Stimulated activated naive CD8-positive, alpha-beta T cell treated with anti-CD3 and anti-CD28 coated beads, Interleukin-15, amount 100 ng/mL, for 72 hours (primary cell): ENCODE measurements at places on chromosomes 16 and 17.

- DNase-seq, result no peak
These were observed 175.6 kb downstream of the SOX9 start for GRCh38 chr17:72296456-72296855.

DNA sequence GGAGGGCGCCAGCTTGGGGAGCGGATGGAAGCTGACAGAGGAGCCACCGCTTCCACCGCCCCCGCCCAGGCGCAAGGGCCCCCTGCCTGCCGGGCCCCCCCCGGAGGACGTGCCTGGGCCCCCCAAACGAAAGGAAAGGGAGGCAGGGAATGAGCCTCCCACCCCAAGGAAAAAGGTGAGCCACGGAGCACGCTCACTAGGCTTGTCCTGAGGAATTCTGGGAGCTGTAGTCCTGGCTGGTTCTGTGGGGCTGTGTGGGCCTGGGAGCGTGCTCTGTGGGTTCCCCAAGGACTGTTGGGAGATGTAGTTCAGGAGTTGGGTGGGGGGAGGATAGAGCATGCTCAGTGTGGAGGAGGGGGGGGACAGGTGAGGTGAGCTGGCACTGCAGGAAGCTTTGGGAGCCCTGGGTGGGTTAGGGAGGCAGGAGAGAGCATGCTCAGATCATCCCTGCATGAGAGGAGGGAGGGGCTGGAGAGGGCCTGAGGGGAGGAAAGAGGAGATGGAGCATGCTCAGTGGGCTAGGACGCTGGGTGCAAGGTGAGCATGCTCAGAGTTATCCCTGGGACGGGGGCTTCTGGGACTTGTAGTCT lies 4.5 kb downstream of the FBXL19 start:
- peak; percentile 22 for DNase-seq

DNA sequence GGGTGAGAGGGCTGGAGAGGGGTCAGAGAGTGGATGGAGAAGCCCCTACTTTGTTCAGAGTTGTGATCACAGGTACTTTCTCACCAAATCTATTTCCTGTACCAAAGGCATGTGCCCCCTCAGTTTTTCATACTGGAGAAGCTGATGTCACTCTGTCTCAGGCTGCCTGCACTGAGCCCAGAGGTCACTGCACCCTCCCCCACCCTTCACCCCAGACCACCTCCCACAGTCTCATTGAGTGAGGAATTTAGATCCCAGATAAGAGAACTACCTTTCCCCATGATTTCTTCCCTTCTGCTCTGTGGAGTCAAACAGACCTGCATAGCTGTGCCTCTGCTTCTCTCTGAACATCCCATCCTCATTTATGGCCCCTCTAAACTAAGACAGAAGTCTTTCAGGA lies 140.0 kb upstream of the IRX6 start:
- DNase-seq, result no peak

- DNase-seq, result no peak
These were observed 1108.0 kb downstream of the CDH11 start for GRCh38 chr16:64013856-64014255.

DNA sequence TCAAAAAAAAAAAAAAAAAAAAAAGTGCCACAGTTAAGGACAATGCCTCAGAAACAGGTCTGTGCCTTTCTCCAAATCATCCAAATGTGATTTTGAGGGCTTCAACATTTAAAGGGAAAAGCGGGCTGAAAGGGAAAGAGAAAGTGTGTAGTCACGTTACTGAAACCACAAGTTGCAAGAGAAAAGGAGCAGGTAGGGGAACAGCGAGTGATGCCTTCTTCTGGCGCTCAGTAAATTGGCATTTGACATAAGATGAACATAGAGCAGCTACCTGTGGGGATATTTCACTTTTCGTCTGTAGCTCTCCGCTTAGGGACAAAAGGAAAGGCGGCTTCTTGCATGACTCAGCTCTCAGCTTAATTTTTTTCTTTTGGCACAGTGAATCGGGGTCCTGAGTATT lies 11.1 kb downstream of the CMTM2 start:
- DNase-seq, result no peak

DNA sequence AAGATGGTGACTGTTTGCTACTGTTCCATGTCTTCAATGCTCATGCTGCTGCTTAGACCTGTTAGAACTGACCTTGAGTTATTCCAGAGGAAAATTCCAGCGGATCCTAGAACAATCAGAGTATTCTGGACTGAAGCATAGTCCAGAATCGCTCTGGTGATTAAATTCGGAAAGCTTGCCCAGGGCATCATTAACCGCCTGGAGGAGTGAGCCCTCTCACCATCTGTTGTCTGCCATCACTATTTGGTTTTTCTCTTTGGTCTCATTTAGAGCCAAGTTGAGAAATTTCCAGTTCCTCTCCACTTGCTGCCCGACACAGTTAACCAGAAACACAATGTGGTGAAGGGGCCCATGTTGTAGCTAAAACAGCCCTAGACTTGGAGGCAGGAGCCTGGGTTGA lies 104.1 kb downstream of the BMERB1 start:
- DNase-seq, result no peak

- DNase-seq, result no peak
These were observed 39.9 kb downstream of the CEP95 start for GRCh38 chr17:64546716-64547115.

DNA sequence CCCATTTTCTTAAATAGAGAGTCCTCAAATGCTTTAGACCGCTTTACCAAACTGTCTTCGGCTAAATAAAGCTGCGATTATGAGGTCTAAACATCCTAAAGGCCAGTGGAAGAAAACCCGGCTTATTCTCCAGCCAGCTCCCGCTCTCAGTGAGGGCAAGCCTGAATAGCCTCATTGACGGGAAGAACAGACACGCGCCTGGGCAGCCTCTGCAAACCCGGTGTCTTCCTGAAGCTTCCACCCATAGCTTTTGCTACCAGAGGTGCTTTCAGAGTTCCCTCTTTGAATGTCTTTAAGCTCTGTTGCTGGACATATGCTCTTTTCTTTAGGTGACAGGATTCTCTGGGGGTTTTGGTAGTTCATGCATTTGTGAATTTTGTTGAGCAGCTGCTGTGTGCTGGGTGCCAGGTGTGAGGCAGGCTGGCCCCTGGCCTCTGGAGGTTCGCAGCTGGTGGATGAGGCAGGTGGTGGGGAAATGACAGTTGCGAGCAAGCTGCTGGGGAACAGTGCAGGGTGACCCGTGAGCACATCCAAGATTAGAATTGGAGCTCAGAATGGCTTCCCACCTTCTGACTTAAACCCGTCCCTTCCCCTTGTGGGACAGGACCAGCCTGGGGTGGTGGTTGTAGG lies 44.7 kb downstream of the CRISPLD2 start:
- no peak for DNase-seq

DNA sequence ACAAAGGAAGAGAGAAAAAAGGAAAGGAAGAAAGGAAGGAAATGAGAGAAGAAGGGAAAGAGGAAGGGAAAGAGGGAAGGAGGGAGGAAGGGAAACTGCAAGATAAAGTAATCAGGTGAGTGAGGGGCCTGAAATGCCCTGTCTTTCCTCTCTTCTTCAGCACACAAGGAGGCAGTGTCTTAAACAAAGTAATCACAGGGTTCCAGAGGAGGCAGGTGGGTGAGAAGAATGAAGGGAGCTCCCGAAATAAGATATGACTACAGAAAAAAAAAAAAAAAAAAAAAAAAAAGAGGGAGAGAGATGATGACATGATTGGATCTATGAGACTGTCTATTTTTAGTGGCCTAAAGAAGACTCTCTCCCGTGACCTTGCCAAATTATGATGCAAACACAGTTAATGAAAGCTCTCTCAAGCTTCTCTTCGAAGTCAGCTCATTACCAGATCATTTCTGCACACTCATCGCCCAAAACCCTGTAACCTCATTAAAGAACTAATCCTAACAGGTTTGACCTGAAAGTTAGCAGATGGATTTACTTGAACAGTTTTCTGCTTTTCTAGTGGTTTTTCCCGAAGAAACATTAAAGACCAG lies 53.6 kb downstream of the CDH11 start:
- no peak for DNase-seq

DNA sequence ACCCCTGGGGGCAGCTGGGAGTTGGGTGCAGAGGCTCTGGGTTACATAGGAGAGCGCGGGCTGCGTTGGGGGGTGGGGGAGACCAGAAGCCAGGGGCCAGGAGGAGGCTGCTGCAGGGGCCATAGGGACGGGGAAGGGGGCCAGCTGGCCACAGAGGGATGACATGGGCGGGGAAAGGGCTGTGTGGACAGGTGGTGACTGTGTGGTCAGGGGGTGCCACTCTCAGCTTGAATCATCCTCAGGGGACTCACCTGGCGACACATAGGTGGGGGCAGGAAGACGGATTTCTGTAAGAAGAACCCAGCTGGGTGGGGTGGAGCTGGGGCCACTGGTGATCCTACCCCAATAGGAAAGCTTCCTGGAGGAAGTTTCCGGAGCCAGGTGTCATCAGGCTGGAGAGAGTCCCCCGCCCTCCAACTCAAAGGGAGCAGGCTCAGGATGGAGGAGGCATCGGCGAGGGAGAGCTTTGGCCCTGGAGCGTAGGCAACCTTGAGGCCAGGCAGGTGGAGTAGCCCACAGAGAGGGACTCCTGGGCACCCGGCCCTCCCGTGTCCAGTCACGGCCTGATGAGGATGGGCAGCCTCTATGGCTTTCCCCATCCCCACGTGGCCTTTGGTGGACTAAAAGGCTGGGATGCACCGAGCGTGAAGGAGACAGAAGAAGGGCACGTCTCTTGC lies 1.2 kb downstream of the TRPV3 start:
- no peak for DNase-seq

GRCh38 chr16:84992717-84993075 lies 18.6 kb downstream of the ZDHHC7 start:
- no peak for DNase-seq

GRCh38 chr17:79192503-79193351 lies 118.1 kb downstream of the ENGASE start:
- no peak for DNase-seq

- DNase-seq, result no peak
These were observed 64.1 kb upstream of the SREBF1 start for GRCh38 chr17:17900615-17901520.

GRCh38 chr16:56849690-56850680 lies 15.0 kb upstream of the SLC12A3 start:
- DNase-seq, result no peak

DNA sequence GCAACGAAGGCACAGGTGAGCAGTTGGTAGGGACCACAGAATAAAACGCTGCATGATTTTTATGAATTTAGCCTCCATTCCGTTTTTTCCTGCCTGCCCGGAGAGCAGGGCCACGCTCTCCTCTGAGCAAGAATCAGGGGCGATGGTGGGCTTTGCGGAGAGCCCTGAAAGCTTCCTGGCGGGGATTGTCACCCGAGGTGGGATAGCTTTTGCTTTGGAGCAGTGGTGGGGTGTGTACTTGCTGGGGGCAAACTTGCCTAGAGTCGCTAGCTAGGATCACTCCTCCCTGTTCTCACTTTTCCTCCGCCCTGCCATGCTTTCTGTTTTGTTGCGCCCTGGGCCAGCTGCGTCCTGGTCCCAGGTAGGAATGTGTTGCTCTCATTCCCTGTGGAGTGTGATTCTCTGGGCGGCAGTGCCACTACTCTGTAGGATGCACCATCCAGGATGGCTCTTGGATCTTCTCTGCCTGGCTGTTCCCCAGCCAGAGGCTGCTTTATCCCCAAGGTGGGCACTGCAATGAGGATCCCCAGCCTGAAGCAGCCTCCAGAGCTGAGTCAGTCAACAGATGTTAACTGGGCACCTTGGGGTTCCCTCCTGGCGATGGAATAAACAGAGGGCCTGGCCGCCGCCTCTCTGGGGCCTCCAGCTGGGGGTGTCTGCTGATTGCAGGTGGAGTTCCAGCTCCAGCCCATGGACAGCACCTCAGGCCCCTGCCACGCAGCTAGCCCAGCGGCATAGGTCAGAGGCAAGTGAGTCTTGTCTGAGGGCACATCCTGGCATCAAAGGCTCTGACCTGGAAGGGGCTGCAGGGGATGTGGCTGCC lies 360.9 kb upstream of the TNRC6C start:
- no peak for DNase-seq

DNA sequence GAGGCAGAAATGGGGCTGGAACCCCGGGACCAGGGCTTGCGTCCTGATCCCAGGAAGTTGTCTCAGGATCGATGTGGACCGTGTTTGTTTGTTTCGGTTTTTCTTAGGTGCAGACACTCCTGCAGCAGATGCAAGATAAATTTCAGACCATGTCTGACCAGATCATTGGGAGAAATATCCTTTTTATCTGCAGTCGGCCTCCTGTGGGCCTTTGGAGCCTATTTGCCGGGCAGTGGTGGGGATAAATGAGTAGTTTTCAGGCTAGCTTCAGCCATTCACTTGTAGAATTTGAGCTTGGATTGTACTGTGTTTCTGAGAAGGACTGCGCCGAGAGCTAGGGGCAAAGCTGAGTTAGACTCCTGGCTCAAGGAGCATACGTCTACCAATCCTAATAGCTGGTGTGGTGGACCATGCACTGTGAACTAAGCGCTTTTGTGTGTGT lies 816 bp downstream of the HSBP1 start:
- no peak for DNase-seq

GRCh38 chr17:77489893-77490255 lies 349.1 kb downstream of the SEC14L1 start:
- DNase-seq, result no peak

GRCh38 chr16:49350265-49351095 lies 23.1 kb upstream of the C16orf78 start:
- peak; percentile 44 for DNase-seq

DNA sequence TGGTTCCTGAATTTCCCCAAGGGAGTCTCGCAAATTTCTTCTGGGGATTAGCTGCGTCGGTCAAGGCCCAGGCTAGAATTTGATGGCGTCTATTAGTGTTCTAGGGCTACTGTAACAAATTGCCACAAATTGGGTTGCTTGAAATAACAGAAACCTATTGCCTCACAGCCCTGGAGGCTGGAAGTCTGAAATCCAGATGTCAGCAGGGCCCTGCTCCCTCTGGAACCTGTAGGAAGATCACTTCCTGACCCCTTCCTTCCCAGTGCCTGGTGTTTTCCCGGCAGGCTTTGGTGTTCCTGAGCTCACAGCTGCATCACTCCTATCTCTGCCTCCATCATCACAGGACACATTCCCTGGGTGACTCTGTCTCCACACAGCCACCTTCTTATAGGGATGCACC lies 24.4 kb downstream of the DHRS7C start:
- no peak for DNase-seq
